Stimulated activated CD8-positive, alpha-beta memory T cell treated with anti-CD3 and anti-CD28 coated beads, Interleukin-15, amount 100 ng/mL, for 24 hours (primary cell): ENCODE measurements at places on chromosomes 3 and 15.

- DNase-seq: no peak
These were observed 9.9 kb downstream of the CHDH start for GRCh38 chr3:53836084-53836872.

DNA sequence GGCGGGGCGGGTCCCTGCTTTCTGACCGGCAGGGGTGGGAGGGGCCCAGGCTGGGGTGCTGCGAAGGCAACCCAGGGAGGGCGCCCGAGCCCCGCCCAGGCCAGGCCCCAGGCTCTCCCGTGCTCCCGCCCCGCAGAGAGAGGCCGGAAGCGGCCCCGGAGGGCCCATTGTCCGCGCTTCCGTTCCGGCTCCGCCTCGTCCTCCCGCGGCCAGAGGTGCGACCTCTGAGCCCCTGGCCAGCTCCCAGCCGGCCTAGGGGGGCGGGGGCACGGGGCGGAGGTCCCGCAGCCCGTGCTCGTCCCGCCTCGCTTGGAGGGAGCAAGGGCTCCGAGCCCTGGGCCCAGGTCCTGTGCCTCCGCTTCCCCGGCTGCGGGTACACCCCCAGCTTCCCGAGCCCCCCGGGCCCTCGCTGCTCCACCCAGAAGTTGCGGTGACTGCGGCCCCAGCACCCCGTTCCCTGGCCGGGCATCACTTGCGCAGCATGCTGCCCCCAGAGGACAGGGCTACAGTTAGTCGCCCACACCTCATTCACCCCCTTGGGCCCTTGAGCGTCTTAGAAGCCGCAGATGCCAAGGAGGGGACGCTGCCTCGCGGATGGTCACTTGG lies 20.4 kb upstream of the PLXND1 start:
- DNase-seq: peak; percentile 26

GRCh38 chr15:48413304-48413703 lies 82.1 kb downstream of the DUT start:
- DNase-seq: no peak

DNA sequence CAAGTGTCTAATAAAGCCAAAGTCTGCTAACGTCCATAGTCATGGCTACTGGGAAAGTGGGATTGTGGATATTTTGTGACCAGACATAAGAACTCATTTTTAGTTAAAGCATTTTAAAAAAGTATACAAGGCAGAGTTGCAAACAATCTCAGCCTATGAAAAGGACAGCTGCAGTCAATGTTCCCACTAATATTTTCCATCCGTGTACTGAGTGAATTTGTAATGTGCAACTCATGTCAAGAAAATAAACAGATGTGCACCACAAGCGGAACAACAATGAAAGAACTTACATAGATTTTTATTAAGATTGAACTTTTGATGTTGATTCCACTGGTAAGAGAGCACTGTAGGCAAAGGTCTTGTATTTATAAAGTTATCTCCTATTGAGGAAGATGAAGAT lies 231.3 kb upstream of the SEMA6D start:
- no peak for DNase-seq

DNA sequence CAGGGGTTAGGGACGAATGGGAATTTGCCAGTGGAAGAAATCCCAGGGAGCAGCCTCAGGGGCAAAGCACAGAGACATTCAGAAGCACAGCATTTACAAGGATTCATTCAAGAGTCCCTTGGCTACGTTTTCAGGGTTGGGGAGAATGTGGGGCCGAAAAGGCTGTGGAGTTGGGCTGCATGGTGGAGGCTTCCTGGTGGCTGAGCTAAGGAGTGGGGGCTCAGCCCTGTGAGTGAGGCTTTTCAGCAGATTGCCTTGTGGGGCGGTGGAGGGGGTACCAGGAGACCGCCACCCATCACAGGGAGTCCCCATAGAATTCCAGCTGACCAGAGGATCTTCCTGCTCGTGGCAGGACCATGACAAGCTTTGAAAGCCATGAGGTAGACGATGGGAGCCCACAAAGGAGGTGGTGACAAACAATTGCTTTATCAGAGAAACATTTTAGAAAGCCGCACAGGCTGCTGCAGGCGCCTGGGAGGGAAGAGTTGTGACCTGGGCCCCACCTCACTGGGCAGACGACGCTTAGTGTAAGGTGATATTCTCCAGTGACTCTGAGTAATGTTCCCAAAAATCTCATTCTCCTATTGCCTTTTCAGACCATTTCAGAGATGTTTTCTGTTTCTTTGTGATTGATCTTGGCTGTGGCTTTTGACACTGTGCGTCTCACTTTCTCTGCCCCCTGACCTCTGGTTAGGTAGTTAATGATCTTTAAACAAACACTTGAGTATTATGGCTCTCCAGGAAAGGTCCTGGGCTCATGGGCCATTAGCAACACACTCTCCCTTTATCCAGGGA lies 128.0 kb downstream of the DNAJB8 start:
- no peak for DNase-seq

- DNase-seq: no peak
These were observed 460.3 kb upstream of the ZNF717 start for GRCh38 chr3:76245622-76246021.

GRCh38 chr3:73694983-73695757 lies 70.4 kb upstream of the PDZRN3 start:
- no peak for DNase-seq

DNA sequence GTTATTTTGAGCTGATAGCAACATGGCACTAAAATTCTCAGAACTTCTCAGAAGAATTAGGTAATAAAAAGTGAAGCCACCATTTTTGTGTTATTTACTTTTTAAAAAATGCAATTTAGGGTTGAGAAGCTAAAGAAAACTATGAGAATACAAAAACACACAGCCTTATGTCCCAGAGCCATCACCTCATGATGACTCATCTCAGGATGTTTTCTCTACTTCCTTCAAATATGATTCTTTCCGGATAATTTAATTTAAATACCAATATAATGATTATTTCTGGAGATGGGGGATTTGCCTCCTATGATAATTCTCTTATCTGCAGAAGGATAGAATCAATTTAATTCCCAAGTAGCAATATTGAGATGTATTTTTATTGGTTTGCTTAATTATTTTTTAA lies 105.6 kb upstream of the BFSP2 start:
- no peak for DNase-seq

DNA sequence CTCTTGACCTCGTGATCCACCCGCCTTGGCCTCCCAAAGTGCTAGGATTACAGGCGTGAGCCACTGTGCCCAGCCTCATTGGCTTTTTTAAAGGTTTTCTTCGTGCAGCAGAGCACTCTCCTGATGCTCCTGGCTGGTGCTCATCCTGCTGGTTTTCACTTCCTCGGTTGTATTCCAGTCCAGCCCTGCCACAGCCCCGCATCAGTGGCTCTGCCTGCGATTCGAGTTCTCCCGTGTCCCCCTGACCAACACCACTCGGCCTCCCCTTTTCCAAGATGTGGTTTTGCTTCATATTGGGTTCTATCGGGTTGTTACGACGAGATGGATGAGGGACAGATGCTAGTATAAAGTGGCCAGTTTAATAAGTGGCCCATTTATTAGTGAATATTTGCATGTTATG lies 27.8 kb downstream of the EFCC1 start:
- DNase-seq: no peak

- no peak for DNase-seq
These were observed 66.4 kb downstream of the LRTM1 start for GRCh38 chr3:54861248-54862067.

DNA sequence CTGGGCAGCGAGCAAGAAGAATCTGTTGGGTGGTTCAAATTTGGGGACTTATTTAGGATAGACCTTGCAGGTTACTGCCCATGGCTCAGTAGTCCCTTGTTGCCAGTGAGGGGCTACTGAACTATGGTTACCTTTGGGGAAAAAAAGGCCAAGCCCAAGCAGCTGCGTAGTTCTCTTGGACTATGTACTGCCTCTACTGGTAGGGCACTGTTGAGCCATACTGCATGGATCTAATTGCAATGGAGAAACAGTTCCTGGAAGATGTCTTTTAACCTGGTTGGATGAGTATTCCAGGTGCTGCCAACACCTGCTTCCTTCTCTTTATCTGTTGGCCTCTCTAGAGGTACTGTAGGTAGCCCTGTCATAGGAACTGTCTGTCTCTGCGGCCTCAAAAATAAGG lies 671.9 kb upstream of the CBLB start:
- DNase-seq: no peak

GRCh38 chr3:134797057-134797740 lies 2.1 kb downstream of the EPHB1 start:
- no peak for DNase-seq

DNA sequence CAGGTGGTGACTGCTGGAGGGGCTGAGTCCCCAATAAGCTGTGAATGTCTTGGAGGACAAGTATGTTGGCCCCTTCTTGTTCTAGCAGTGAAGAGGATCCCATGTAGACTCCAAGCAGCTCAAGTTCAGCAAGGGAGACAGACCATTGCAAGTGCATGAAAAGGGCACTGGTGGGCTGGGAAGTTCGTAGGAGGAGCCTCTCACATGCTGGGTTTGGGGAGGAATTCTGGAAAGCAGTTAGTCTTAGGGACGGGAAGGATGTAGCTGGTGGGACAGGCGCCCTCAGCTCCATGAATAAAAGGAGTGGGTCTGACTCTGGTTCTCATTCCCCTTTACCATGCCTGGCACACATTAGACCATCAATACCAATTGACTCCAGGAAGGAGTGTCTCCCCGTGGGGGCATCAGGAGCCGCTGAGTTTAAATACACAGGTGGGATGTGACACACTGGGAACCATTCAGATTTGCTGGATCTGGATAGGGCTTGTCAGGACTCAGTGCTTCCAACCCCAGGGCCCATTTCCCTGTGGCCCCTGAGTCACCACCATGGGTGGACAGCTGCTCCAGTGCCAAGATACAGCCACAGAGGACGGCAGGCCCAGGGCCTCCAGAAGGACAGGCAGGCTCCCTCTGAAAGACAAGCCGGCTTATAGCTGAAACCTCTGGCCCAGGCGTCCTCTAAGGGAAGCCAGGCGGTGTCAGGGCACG lies 552 bp upstream of the XYLB start:
- DNase-seq: no peak

DNA sequence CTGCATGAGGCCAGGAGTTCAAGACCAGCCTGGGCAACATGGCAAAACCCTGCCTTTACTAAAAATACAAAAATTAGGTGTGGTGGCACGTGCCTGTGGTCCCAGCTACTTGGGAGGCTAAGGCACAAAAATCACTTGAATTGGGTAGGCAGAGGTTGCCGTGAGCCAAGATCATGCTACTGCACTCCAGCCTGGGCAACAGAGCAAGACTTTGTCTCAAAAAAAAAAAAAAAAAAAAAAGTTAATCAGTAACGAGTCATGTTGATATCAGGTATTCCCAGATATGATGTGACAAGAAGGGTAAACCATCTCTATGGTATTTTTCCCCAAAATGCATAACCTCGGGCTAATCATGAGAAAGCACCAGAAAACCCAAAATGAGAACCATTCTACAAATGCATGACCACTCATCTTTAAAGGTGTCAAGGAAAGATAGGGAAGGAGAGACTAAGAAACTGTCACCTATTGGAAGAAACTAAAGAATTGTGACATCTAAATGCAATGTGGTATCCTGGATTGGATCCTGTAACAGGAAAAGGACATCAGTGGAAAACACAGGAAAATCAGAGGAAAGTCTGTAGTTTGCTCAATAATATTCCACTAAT lies 66.5 kb upstream of the MAP4 start:
- no peak for DNase-seq

DNA sequence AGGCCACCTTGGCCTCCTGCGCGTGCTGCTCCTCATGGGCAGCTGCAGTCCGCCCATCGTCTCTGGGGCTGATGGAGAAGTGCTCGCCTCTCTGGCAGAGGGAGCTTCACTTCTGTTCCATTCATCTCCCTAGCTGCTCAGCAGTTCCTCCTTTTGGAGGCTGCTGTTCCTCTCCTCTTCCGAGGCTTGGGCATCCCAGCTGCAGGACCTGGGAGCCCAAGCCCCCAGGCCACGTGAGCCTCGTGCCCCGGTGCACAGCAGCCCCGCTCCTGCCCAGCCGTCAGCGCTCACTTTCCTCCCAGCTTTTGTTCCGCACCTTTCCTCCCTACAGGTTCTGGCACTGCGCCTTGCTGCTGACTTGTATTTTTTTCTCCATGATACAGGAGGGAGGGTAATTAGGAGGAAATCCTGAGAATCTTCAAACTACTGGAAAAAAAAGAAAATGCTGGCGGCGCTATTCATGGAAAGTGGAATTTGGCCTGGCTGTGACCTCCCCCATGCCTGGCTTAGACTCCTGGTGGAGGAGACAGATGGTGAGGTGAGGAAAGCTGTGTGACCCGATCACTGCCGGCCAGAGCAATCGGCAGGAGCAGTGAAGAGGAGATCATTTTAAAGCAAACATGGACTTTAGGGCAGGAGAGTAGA lies 210.1 kb downstream of the CHST2 start:
- DNase-seq: no peak

GRCh38 chr3:45010811-45011333 lies 15.2 kb upstream of the CLEC3B start:
- no peak for DNase-seq

DNA sequence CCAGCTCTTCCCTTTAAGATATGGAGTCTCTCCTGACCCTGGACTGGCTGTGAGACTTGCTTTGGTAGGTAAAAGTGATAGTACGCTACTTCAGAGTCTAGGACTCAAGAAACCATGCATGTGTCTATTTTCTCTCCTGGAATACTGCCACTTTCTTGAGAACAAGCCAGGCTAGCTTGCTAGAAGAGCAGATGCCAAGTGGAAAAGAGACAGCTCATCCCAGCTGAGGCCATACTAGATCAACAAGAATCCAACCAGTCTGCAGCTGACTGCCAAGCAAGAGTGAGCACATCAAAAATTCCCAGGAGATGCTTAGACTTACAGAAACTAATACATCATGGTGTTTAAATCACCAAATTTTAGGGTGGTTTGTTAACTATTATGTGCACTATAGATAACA lies 208.3 kb upstream of the RBMS3 start:
- DNase-seq: no peak

- no peak for DNase-seq
These were observed 68.0 kb downstream of the TFG start for GRCh38 chr3:100777271-100777670.

- DNase-seq: no peak
These were observed 7.8 kb upstream of the C15orf61 start for GRCh38 chr15:67512933-67513714.

GRCh38 chr3:69201658-69202057 lies 79.3 kb upstream of the LMOD3 start:
- no peak for DNase-seq

DNA sequence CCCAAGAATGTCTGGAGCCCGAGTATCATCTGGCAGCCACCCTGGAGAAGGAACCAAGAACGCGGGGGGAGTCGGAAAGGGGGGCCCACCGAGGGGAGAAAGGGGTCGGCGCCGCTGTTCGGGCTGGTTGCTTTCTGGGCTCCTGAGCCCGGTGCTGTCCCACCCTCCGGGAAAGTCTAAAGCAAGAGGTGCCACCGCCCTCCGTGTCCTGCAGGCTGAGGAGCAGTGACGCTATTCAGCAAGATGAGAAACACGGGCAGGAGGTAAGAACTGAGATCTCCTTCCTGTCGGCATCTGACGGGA lies 234.8 kb downstream of the XXYLT1 start:
- DNase-seq: no peak

GRCh38 chr3:61863579-61863978 lies 302.2 kb downstream of the PTPRG start:
- no peak for DNase-seq
